Naive B cell (primary cell): ENCODE measurements at places on chromosomes 7 and 10.

DNA sequence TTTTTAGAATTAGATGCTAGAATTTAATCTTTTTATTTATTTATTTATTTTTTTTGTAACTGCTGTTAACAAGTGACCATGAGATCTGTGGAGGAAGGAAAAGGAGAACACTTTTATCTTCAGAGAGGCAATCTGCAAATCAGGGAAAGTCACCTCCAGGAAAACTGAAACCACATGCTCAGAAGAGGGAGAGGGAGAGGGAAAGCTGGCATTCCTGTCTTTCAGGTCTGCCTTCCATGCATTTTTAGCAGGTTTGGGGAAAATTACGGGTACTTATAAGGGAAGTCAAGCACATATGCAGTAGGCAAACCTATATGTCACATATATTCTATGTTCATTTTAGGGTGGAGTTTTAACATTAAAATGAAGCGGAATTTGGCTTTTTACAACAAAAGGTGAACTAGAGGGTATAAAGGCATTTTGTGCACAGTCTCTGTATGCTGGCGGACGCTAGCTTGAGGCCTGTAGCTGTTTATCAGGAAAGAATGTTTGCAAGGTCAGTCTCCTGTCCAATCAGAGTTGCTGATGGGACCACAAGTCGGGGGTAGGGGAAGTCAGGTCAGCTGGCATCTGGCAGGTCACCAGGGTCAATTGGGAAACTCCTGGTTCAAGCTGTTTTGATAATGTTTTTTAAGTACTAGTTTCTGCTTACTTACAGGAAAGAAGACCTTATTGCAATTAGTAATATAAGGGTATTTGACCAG lies 333.5 kb downstream of the GPR158 start:
- H3K27ac ChIP-seq: no peak overlapping the region
- no peaks in the 10 kb centered on the region for H3K4me1 ChIP-seq
- DNase-seq: no peak
- H3K27me3 ChIP-seq: no peaks in the 10 kb centered on the region
- no peaks in the 10 kb centered on the region for H3K36me3 ChIP-seq

GRCh38 chr7:17524746-17525145 lies 226.3 kb downstream of the AHR start:
- H3K4me3 ChIP-seq: no peak overlapping the region
- H3K27me3 ChIP-seq: no peaks in the 10 kb centered on the region
- H3K36me3 ChIP-seq: no peaks in the 10 kb centered on the region
- H3K4me1 ChIP-seq: no peaks in the 10 kb centered on the region

DNA sequence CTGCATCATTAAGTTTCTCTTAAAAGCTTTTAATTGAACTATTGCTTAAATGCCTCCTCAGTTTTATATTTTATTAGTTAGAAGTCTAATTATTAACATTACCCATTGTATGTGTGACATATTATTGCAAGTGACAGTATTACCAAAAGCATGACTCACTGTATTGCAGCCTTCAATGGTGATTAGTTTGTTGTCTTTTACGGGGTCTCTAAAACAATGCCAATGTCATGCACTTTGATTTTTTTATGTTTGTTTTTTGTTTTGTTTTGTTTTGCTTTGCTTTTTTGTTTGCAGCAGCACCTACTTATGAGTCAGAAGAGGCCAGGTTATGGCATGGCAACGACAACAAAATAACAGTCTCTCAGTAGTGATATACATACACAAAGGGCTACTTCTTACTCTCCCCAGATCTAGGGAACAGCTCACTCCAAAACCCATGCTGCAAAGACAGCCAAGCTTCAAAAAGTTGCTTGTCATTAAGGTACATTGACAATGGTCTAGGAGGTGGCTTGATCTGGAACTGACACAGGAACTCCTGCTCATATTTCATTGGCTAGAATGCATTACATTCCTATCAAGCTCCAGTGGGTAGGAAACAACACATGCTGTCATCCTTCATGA lies 293.7 kb upstream of the POM121L12 start:
- no peak for DNase-seq
- H3K4me1 ChIP-seq: no peaks in the 10 kb centered on the region
- H3K36me3 ChIP-seq: no peaks in the 10 kb centered on the region
- H3K4me3 ChIP-seq: no peak overlapping the region

GRCh38 chr7:22821702-22822485 lies 755 bp downstream of the TOMM7 start:
- peaks cover 47% of the 10 kb centered on the region for H3K4me1 ChIP-seq
- peak overlapping the region; percentile 92 for H3K4me3 ChIP-seq
- H3K36me3 ChIP-seq: no peaks in the 10 kb centered on the region
- peak overlapping the region; percentile 96 for H3K27ac ChIP-seq
- H3K27me3 ChIP-seq: peaks cover 10% of the 10 kb centered on the region

GRCh38 chr7:130649004-130649790 lies 19.4 kb downstream of the COPG2 start:
- no peaks in the 10 kb centered on the region for H3K27me3 ChIP-seq
- H3K4me1 ChIP-seq: peaks cover 7% of the 10 kb centered on the region

- H3K36me3 ChIP-seq: peaks cover 11% of the 10 kb centered on the region
- H3K27me3 ChIP-seq: no peaks in the 10 kb centered on the region
- DNase-seq: no peak
- H3K27ac ChIP-seq: no peak overlapping the region
- no peaks in the 10 kb centered on the region for H3K4me1 ChIP-seq
- H3K4me3 ChIP-seq: no peak overlapping the region
Measured at GRCh38 chr10:133467286-133467911, 13.7 kb downstream of the SCART1 start.

DNA sequence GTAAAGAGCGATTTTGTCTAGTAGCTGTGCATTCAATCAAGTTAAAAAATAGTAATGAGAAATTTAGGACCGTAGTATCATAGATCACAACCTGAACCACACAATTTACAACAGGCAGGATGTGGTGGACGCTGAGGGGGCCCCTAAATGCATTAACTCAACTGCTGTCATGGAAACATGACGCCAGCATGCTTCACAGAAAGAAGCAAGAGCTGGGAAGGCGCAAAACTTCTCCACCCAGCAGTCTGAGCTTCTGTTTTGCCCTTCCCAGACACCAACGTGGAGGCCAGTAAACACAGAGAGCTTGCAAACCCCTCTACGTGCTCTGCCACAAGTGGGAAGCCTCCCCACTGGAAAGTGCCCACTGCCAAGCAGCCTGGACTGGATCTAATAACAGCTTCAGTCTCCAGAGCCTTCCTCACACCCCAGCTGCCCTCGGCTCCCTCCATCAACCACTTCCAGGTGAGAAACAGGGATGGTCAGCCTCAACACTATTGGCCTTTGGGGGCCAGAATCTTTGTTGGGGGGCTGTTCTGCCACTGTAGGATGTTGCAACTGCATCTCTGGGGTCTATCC lies 151.8 kb downstream of the SFMBT2 start:
- no peak overlapping the region for H3K4me3 ChIP-seq
- H3K36me3 ChIP-seq: no peaks in the 10 kb centered on the region
- H3K27me3 ChIP-seq: no peaks in the 10 kb centered on the region
- DNase-seq: peak; percentile 36

GRCh38 chr10:78944723-78945312 lies 123.9 kb upstream of the ZMIZ1 start:
- H3K27ac ChIP-seq: no peak overlapping the region
- DNase-seq: no peak
- H3K4me3 ChIP-seq: no peak overlapping the region
- H3K36me3 ChIP-seq: no peaks in the 10 kb centered on the region
- no peaks in the 10 kb centered on the region for H3K4me1 ChIP-seq

DNA sequence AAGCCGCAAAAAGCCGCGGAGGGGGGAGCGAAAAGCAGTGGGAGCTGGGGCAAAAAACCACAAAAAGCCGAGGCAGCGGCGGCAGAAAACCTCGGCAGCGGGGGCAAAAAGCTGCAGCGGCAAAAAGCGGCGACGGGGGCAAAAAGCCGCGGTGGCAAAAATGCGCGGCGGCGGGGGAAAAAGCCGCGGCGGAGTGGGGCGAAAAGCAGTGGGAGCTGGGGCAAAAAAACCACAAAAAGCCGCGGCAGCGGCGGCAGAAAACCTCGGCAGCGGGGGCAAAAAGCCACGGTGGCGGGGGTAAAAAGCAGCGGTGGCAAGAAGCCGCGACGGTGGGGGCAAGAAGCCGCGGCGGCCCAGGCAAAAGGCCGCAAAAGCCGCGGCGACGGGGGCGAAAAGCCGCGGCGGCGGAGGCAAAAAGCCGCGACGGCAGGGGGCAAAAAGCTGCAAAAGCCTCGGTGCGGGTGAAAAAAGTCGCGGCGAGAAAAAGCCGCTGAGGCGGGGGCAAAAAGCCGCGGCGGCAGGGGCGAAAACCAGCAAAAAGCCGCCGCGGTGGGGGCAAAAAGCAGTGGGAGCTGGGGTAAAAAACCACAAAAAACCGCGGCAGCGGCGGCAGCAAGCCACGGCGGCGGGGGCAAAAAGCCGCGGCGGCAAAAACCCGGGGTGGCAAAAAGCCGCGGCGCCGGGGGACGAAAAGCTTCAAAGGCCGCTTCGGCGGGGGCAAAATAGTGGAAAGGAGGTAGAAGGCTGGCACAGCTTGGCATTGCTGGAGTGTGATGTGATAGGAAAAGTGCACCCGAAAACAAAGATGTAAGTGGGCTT lies 135.9 kb downstream of the ZNF92 start:
- peak overlapping the region; percentile 70 for H3K4me3 ChIP-seq
- peaks cover 8% of the 10 kb centered on the region for H3K4me1 ChIP-seq
- DNase-seq: no peak
- H3K27me3 ChIP-seq: peaks cover 16% of the 10 kb centered on the region
- no peaks in the 10 kb centered on the region for H3K36me3 ChIP-seq

GRCh38 chr10:119611433-119611832 lies 14.7 kb upstream of the TIAL1 start:
- peaks cover 26% of the 10 kb centered on the region for H3K27me3 ChIP-seq
- DNase-seq: no peak
- H3K4me3 ChIP-seq: no peak overlapping the region
- no peaks in the 10 kb centered on the region for H3K36me3 ChIP-seq
- no peak overlapping the region for H3K27ac ChIP-seq
- peaks cover 10% of the 10 kb centered on the region for H3K4me1 ChIP-seq

GRCh38 chr7:122528879-122529481 lies 169.9 kb downstream of the RNF133 start:
- H3K27ac ChIP-seq: no peak overlapping the region
- no peaks in the 10 kb centered on the region for H3K4me1 ChIP-seq
- no peaks in the 10 kb centered on the region for H3K36me3 ChIP-seq
- no peak overlapping the region for H3K4me3 ChIP-seq

DNA sequence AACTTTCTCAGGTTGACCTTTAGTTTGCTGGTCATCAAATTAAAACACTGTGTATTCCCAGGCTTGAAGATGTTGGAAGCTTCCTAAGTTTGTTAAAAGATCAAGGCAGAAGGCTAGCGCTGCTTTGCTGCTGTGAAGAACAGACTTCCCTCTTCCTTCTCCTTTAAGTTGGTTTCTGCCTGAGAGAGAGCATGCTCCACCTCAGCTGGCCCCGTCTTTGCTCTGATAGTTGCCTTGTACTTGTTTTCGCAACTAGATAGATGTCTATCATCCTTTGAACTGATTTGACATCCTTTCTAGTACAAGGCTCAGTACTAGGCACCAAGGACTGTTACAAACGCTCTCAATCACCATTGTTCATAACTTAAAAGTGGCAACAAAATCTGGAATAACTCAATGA lies 177.8 kb upstream of the MKLN1 start:
- no peaks in the 10 kb centered on the region for H3K27me3 ChIP-seq
- H3K36me3 ChIP-seq: no peaks in the 10 kb centered on the region
- H3K4me3 ChIP-seq: no peak overlapping the region
- H3K4me1 ChIP-seq: no peaks in the 10 kb centered on the region
- no peak for DNase-seq
